ENCODE measurements at places on chromosomes 1 and 21.

- no peak for DNase-seq
Measured at GRCh38 chr1:232504651-232505050, 125.3 kb downstream of the SIPA1L2 start.

DNA sequence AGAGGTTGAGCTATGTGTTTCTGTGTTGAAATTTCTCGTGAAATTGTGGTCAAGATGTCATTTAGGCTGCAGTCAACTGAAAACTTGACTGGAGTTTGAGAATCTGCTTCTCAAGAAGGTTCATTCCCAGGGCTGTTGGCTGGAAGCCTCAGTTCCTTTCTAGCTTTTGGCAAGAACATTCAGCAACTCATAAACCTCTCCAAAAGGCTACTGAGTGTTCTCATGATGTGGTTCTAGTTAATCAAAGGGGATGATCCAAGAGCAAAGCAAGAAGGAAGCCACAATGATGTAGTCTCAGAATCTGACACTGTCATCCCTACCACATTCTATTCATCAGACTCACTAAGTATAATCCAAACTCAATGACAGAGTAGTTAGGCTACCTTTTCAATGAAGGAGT, 66.6 kb downstream of the SPATA6 start:
- DNase-seq = no peak

- peak; percentile 63 for DNase-seq
Measured at GRCh38 chr1:23613191-23614031, 54.1 kb upstream of the ID3 start.

DNA sequence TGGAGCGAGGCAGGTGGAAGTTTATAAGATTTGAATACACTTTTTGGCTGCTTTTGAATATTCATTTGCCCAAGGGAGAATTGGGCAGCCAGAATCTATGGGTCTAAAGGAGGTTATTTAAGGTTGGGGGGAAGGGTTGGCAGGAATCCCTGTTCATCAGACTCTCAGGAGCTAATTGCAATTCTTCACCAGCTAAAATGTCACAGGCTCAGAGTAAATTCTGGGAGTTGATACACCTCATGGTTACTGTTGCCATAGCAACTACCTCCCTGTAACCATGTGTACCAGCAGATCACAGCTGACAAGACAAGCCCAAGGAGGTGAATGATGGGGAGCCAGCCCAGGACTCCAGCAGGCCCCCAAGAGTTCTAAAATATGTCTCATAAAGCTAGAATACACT, 75.5 kb downstream of the CAMK2N1 start:
- DNase-seq = no peak

DNA sequence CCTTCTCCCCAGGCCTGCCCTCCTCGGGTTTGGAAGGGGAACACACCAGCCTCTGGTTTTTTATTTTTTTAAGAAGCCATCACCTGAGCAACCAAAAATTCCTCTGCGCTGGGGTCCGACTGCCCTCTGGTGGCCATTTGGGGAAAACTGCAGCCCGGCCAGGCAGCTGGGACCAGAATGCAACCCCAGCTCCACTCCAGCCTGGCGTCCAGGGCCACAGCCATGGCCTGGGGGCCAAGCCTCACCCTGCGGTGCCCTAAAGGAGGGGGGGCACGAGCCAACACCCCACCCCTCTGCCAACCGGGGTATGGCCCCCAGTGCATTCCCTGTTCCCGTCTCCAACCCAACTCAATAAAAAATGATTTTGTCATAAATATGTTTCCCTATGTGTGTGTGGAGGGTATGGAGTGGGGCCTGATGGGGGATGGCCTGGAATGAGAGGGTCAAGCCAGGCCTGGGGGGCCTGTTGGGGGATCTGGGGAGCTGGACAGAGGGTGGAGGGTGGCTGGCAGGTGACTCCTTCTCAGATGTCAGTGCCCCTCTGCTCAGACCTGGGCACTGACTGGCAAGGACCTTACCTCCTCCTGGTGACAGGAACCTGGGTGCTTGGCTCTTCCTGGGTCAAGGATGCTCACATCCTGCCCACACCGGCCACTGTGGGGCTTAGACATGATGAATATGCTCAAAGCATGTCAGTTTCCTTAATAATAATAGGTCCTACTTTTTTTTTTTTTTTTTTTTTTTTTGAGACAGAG, 3.2 kb downstream of the GPR3 start:
- peak; percentile 87 for DNase-seq

DNA sequence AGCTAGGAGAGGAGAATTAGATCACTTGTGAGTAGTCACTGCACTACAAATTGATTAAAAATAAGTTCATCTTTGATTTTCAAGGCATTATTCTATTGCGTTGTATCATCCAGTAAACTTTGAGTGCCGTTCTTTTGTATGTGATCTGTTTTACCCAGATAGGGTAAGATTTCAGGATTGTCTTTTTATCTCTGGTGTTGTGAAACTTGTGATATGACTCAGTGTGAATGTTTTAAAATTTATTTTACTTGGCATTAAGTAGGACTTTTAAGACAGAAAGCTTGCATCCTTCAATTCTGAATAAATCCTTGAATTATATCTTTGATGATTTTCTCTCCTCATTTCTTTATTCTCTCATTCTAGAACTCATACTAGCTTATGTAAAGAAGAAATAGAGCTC, 93.3 kb upstream of the ADAMTS5 start:
- no peak for DNase-seq

DNA sequence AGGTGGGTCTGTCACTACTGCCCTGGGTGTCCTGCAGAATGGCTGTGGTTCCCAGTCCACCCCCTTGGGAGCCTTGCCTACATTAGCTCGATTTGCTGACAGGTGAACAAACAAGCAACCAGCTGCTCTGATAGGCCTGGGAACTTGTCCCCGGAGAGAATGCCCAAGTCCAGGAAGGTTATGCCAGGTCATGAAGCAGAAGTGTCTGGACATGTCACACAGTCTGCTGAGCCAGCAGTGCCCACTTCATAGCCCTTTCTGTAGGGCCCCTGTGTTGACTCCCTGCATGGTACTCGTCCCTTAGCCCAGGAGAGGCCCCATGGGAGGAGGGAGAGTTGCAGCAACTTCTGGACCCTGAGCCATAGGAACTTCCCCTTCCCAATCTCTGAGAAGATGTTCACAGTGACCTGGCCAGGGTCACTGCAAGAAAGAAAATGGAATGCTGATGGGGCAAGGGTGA, 31.0 kb downstream of the UCK2 start:
- no peak for DNase-seq

GRCh38 chr1:34842952-34843371, 16.6 kb downstream of the SMIM12 start:
- no peak for DNase-seq

DNA sequence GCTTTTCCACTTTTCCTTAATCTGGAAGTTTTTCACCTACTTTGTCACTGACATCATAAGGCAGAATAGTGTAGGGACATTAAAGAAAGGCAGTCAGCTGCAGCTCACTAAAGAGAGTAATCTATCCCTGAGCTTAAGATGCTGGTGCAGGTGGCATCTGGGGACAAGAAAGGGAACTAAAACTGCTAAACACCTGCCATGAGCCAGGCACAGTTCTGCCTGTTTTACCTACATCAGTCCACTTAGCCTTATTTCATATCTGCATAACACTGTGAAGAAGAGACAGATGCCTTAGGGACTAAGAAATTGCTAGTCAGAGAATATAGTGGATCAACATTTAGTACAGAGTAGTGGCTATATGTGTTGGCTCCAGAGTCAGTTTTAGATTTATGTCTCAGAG, 88.1 kb downstream of the GPATCH2 start:
- DNase-seq = peak; percentile 42

DNA sequence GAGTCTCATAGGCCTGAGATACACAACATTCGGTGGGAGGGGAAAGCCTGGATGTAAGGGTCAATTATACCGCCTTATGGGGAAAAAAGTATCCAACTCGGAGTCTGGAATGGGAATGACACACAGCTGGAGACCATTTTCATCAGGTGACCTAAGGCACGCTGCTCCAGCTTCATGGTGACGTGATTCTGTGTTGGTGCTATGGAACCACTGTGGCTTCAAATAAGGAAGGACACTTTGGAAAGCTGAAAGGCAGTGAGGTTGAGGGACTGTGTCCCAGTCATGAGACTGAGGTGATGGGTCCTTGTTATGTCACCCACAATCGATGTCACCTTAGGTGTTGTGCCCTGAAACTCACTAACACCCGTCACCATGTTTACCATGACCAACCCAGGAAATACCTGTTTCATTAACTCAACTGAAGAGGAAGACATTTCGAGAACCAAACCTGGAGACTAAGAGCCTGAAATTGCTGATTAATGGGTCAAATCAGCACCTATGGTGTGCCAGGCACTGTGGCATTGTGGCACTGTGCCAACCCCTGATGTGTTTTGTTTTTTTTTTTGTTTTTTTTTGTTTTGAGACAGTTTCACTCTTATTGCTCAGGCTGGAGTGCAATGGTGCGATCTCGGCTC, 54.5 kb downstream of the IRF2BP2 start:
- no peak for DNase-seq

GRCh38 chr1:245263529-245264095, 108.8 kb downstream of the KIF26B start:
- DNase-seq = no peak

- DNase-seq = no peak
Measured at GRCh38 chr1:115251856-115252255, 86.2 kb downstream of the NGF start.

GRCh38 chr21:21034036-21034435, 35.8 kb downstream of the NCAM2 start:
- DNase-seq = no peak

DNA sequence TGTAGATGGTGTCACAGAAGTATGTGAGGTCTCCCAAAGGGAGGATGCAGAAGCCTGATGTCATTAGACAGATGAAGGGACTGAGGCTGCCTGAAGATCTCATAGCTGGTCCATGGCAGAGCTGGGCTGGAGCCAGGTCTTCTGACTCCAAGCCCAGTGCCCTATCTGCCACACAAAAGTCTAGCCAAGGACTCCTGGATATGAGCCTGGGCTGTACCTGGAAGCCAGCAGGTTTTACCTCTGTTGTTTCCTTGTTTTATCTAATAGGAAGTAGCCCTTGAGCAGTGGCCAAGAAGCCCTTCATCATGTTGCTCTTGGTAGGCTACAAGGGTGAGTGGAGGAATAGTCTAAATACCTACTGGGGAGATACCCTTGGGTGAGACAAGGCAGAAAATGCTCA, 74.4 kb upstream of the SLC44A3 start:
- DNase-seq = no peak

DNA sequence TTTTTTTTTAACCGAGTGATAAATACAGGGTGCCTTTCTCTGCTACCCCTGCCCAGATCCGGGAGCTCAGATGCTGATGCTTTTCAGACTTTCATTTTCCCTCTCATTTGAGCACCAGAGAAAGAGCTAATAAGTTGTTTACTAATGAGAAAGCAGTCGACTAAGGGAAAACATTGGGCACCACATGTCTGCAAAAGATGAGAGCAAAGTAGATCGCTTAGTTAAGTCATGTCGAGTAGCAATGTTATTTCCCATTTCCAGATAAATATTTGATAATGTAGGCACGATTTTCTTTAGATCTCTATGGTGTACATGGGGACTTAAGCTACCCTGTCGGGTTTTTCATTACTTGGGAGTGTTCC, 1.2 kb downstream of the PKN2 start:
- DNase-seq = no peak

- DNase-seq = no peak
Measured at GRCh38 chr1:36115200-36115669, 9.8 kb downstream of the COL8A2 start.

DNA sequence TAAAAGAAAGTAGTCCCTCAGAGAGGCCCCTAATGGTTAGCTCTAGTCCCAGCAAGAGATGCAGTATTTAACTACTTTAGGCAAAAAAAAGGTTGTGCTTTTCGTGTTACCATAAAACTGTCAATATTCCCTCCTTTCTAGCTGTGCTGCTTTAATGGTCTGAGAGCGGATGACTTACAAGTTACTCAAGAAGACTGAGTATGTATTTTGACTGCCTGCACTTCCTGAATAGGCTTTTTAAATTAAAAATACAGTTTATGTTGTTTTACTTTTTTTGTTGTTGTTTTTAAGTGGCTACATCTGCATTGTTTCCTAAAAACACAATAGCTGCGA, 152.2 kb downstream of the NFIA start:
- no peak for DNase-seq

GRCh38 chr1:59052166-59052590, 244.7 kb upstream of the FGGY start:
- DNase-seq = no peak

DNA sequence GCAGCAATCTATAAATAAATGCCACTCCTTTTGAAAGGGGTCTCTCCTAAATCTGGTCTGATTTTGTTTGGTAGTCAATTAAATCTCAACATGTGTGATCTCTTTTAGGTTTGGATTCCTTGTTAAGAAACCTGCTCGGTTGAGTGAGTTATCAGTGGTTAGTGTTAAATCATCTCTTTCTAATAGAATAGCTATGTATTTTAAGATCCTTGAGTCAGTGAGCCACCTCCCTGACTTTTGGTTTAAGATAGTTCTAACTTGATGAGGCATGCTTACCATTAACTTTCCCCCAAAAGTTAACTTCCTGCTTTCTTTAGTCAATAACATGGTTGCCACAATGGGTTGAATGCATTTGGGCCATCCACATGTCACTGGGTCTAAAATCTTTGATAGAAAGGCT, 93.1 kb upstream of the OLFM3 start:
- no peak for DNase-seq

Measured in germinal center (tissue), 1 donor.